NCI-H526 (cell line): ENCODE measurements at places on chromosomes 7 and 10.

- no peak for DNase-seq
Measured at GRCh38 chr10:66321723-66322665, 603.8 kb upstream of the LRRTM3 start.

GRCh38 chr10:132762267-132762666 lies 23.7 kb downstream of the NKX6-2 start:
- DNase-seq, result no peak

GRCh38 chr7:114784746-114785145 lies 137.1 kb upstream of the MDFIC start:
- DNase-seq, result no peak

GRCh38 chr10:29603223-29603896 lies 31.4 kb downstream of the SVIL start:
- no peak for DNase-seq

DNA sequence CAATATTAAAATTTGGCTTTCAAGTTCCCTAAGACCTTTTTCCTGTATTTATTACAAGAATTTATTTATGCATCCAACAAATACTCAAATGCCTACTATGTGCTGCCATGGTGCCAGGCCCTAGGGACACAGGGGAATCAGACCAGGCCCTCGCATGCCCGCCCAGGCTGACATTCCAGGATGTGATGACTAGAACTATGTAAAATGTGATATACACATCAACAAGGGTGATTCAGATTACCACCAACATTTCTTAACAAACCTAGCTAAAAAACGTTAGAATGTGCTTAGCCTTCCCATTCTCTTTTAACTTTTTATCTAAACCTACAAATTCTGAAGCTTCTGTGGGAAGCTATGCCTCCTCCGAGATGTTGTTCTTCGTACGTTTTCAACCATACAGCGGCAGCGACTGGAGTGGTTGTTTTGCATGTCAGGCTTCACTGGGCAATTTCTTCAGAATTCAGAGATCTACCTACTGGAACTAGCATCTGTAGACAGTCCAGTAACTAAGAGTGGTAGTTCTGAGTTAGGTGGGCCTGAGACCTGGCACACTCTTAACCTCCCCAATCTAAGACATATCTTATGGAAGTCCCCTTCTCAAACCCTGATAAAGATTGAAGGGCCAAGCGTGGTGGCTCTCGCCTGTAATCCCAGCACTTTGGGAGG lies 22.1 kb downstream of the GNA12 start:
- DNase-seq, result peak; percentile 36

DNA sequence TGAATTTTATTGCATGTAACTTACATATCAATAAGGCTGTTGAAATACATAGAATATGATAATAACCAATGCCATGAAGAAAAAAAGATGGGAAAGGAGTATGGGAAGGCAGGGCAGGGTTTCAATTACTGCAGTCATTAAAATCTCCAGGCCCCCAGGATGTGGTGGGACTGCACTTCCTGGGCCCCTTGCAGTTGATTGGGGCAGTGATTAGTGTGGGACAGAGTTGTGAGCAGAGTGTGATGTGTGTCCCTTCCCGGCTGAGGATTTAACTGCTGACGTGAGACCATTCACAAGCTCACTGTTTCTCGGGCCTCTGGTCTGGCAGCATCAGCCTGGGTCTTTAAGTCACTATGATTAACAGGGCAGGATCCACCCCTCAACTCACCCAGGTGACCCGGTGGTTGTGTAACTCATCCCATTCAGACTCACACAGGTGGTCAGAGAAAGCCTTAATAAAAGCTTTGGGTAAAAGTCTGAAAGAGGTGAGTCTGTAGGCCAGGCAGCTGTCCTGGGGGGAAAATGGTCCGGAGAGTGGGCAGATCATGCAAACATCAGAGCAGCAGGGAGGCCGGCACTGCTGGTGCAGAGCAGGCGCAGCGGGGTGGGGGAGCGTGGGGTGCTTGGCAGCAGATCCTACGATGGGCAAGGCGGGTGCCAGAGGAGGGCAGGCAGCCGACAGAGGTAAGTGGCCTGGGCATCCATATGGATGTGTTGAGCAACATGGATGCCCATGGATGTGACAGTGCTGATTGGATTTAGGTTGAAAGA lies 36.3 kb upstream of the WDFY4 start:
- DNase-seq, result no peak

DNA sequence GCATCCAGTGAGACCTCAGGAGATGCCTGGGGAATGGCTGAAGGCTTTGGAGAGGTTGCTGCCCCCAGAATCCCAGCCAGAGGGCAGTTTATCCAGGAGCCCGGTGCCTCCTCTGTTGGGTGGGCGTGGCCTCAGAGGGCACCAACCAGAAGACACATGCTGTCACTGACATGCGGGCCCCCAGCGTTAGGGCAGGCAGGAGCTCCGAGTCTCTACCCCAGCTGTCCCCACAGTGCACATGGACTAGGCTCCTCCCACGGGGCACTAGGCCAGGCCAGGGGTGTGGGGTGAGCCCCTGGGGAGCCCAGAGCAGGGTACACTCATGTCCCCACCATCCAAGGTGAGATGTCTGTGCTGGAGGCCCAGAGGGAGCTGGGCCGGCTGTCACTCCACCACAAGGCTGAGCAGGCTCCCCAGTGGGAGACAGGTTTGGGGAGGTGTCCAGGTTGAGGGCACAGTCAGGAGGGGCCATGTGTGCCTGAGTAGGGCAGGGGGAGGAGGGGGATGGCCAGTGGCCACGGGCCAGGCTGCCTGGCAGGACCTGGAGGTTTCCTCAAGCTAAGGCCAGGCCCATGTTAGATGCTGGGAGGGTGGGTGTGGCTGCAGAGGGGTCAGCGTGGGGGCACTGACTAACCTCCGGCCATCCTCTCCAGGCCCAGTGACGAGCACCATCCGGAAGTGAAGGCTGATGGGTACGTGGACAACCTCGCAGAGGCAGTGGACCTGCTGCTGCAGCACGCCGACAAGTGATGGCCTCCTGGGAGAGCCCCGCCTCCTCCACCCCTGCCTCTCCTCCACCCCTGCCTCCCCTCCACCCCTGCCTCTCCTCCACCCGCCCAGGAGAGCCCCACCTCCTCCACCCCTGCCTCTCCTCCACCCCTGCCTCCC lies 131.3 kb downstream of the FAM53B start:
- peak; percentile 15 for DNase-seq

DNA sequence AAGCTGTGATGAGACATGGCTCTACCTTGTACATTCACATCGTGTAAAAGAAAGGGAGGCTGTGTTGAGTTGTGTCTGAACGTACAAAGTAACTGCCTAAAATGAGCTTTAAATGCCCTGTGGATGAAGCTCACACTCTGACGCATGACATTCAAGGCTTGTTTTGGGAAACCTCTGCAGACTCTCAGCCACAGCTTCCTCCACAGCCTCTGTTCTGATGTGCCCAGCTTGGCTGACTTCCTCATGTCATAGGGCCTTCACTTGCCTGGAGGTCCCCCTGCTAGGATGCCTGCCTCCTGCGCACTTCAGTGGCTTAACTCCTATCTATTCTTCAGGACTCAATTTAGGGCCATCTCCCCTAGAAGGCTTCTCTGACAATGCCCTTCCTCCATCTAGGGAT lies 230.0 kb upstream of the HABP2 start:
- DNase-seq, result no peak

GRCh38 chr10:13961097-13961496 lies 369.6 kb downstream of the FRMD4A start:
- DNase-seq, result no peak

DNA sequence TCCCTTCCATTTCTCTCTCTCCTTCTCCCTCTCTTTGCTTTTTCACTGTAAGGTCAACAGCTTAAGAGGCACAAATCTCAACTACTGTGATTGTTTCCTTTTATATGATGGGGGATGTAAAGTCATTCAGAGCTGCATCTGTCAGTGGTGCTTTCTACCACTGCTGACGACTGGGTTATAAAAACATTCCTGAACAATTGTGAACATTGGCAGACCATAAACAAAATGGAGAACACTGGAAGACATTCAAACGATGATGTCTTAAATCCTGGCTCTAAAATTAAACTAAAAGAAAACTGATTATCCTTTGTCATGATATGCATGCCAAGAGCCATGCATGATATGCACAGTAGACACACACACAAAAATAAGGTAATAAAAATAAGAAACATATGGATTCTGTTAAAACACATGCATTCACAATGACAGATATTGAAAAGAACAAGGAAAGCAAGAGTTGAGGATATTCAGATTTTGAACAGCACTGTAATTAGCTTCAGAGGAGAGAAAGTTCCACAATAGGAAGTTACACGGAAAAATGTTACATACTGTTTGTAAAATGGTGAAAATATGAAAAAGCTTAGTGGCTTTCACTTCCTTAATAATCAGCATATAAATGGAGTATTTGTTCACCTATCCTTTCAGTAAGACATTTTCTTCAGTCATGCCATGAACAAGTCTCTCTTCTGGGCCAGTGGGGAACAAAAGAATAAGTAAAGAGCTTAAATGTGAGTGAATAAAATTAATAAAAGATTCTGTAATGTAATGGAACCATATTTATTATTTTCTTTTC lies 89.2 kb downstream of the RNLS start:
- DNase-seq, result no peak

- DNase-seq, result no peak
Measured at GRCh38 chr10:24513155-24513554, 210.5 kb downstream of the ARHGAP21 start.

GRCh38 chr7:69791739-69792138 lies 193.5 kb downstream of the AUTS2 start:
- no peak for DNase-seq

- no peak for DNase-seq
Measured at GRCh38 chr10:75766106-75766505, 334.7 kb downstream of the LRMDA start.
